ENCODE measurements at places on chromosomes 2 and 18.

GRCh38 chr2:16393500-16394071 lies 272.0 kb downstream of the CYRIA start:
- DNase-seq, result no peak

GRCh38 chr2:105125920-105126319 lies 88.1 kb downstream of the MRPS9 start:
- DNase-seq, result no peak

GRCh38 chr18:76420898-76421684 lies 74.0 kb downstream of the ZNF516 start:
- no peak for DNase-seq

- DNase-seq, result no peak
Measured at GRCh38 chr2:161245261-161245553, 63.0 kb upstream of the PSMD14 start.

GRCh38 chr2:3075991-3076340 lies 301.7 kb downstream of the EIPR1 start:
- no peak for DNase-seq

DNA sequence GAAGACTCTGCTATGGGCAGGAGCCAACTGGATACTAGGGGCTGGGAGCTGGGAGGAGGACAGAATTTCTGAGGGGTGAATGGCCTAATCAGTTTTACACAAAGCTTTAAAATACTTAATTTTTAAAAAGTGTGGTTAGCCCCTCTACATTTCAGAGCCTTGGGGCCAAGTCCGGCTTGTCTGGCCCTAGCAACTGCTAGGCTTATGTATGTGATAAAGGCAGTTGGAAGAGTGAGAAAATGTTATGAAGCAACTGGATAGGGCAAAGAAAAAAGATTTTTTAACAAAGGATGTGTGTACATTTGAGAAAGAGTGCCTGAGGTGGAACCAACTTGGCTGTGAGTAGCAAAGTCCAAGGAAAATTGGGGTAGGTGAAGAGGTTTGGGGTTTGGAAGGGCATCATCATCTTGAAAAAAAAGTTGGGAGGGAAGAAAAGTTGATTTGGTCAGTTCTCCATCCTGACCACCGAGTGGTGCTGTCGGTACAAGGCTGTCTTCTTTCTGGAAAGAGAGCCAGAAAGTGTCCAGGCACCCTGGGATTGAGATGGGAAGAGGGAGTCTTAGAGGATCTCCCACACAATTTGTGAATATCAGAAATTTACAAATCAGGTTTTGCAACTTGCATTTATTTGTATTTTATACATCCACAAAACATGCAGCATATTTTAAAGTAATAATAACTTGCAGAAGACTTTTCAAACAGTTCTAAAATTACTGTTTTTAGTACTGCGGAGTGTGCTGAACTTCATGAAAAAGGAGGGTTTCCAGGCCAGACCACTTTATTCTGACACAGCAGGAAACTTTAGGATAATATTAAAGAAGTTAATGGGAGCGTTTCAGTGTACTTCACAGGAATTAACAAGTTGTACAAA lies 10.5 kb upstream of the CDK15 start:
- no peak for DNase-seq

DNA sequence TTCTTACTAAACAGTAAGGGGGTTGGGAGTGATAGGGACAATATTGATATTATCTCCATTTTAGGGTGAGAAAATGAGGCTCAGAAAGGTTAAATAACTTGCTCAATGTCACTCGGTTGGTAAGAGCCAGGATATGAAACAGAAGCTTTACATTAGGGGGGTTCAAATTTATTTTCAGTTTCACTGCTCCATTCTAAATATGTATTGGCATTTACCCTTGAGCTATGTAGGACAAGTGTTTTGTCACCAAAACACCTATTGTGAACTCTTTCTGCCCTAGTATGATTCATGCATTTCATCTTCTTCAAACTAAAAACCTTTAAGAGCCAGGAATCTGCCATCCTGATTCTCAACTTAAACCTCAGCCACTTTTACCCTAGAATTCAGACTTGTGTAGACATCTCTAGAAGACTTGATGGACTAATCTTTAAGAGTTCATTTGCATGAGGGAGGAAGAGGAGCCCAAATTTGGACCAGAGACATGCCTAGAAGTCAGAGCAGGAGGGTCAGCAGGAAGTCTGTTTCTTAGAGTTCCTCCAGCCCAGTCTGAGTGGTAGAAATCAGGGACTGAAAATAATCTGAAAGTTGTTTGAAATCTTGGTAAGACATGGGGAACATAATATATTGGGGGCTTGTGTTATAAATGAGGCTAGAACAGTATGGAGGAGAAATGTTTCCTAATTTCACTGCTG lies 129.4 kb upstream of the ATP5MC3 start:
- no peak for DNase-seq

DNA sequence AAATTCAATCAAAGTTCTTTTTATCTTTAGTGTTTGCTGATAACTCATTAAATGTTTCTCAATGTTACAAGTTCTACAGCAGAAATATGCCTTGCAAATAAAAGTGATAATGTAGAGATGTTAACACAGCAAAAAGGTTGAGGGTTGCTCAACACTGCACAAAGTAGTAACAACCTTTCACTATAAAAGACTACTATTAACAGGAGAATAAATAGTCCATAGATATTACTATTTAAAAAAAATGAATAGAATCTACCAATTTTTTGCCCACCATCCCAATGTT lies 378.1 kb downstream of the RBM43 start:
- DNase-seq, result no peak

GRCh38 chr2:239324456-239324855 lies 76.4 kb downstream of the HDAC4 start:
- DNase-seq, result no peak

DNA sequence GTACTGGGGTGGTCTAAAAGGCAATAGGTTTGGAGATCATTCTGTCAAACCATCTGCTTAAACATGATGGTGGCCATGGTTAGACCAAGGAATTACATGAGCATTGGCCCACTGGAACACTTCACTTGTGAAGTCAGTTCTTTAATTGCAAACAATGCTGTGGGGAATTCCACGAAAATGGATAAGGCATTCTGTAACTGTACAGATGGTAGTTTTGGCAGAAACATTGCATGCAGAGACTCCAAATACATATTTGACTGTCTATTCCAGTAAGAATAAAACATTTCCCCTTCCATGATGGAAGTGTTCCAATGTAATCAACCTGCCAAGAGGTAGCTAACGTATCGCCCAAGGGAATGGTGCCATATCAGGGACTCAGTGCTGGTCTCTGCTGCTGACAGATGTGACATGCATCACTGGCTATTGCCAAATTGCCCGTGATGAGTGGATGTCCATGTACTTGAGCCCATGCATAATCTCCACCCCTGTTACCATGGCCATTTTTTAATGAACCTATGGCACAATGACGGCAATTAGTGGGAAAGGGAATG lies 417.9 kb downstream of the CDH7 start:
- DNase-seq, result no peak

DNA sequence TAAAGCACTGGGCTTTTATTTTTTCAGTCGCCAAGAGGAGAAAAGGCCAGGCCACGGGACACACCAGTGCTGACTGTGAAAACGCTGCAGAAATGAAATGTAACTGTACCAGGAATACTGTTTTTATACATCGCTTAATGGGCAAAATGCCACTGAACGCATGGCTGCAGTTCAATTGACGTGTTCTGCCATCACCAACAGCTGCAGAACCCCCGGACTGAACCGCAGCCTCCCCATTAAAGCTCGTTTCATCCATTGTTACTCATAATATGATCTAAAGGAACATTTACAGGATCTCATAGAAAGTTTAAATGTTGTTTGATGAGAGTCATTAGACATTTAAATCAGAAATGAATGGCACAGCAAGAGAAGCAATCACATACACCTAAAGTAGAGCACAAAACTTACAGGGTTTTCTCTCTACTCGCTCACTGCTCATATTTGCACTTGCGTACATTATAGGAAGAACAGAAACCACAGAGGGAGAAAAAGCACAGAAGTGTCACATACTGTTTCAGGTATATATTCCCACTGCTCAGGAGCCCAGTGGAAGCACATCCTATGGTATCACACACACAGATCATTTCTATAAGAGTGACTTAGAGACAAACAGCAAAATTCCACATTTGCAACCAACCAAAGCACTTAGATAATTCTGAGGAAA lies 35.3 kb downstream of the TCF4 start:
- no peak for DNase-seq

DNA sequence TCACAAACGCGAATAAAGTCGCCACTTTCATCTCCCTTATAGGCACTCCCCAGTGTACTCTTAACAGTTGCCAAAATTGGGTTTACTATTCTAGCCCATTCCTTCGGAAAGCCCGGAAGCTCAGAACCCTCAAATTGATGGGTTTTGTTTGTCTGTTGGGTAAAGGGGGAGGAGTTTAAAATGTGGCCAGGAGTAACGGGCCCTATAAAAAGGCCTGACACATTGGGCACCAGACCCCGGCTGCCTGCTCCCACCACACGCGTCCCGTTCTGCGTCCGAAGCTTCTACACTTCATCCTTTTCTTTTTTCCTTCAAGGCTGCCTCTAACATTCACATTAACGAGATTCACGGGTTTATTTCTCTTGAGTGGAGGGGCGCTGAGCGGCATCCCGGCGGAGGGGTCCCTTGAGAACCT lies 837 bp downstream of the NHEJ1 start:
- DNase-seq, result no peak

DNA sequence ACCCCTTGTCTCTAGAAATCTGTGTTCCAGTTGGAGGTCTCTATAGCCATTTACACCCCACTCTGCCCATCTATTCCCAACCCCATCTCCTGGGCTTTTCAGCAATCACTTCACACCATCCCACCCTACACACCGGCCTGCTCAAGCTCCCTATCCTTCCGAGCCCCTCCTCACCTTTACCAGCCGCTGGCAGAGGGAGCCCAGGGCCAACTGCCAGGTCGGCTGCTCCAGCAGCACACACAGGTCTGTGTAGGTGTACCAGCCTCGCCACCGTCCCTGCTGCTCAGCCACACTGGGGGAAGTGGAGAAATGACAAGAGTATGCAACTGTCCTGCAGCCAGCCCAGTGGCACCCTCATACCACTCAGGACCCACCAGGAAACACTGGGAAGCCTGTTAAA lies 3.3 kb upstream of the SLC23A3 start:
- DNase-seq, result no peak

DNA sequence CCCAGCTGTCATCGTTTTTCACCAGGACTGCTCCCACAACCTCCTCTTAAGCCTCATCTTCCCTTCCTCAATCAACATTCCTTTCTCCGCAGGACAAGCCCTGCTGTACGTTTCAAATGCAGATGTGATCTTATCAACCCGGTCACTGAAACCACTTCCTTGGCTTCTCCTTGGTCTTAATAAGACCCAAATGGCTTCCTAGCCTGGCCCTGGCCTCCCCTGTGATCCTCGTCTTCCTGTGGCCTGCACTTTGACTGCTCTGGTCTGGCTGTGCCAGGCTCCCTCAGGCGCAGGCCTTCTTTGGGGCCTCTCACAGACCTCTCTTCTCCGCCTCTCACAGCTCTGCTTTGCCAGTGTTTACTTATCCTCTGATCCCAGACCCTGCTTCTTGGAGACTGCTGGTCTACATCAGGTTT lies 4.7 kb upstream of the ADNP2 start:
- no peak for DNase-seq

- no peak for DNase-seq
Measured at GRCh38 chr2:12320027-12320734, 396.6 kb upstream of the TRIB2 start.

GRCh38 chr18:11274144-11274794 lies 124.9 kb upstream of the PIEZO2 start:
- DNase-seq, result no peak

DNA sequence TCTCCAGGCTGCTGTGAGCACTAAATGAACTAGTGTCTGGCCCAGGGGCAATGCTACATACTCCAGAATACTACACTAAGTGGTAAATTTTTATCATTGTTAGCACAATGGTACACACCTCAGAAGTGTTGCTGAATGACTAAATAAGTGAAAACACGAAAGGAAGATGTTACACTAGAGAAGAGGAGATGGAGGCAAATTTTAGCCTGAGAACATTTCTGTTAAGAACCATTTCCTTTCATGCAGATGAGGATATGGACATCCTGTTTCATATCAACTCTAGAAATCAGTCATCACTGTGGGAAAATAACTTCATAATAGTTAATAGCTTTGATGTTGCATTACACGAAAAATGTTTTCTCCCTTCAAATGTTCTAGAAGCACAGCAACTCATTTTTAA lies 117.6 kb upstream of the STK17B start:
- DNase-seq, result no peak

GRCh38 chr2:157825885-157826284 lies 50.2 kb downstream of the ACVR1 start:
- DNase-seq, result no peak

GRCh38 chr18:38367473-38367872 lies 801.9 kb upstream of the CELF4 start:
- no peak for DNase-seq

DNA sequence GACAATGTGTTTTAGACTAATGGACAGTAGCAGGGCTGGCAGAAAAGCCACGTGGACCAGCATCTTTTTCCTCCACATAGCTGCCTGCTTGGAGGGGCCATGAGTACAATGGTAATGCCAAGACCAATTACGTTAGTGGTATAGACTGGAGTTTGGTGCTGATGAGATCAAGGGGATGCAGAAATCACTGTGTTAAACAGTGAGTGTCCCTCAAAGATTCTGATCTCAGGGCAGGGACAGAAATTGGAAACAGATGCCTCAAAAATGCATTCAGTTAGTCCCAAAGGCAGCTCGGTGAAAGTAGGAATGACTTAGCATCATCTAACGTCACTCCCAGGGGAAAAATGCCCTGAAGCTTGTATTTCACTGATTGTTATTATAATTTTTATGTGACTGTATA lies 72.4 kb downstream of the SLC16A14 start:
- DNase-seq, result no peak

- DNase-seq, result no peak
Measured at GRCh38 chr2:239832490-239833268, 192.5 kb downstream of the NDUFA10 start.

DNA sequence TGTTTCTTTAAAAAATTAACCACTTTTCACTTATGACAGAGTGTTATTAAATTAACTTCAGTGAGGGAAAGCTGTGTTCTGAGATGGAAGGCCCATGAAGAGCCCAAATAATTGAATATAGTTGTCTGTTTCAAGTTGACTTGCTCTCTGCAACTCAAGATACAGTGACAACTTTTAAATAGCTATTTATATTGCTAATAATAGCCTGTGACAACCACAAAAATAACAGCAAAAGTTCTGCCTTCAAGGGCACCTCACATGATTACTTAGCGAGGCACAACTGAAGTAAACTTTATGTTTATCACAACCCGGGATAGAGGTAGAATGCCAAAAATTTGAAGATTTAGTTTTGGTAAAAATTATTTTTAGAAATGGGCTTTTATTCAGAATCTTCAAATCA lies 167.3 kb upstream of the SCN7A start:
- DNase-seq, result no peak

- no peak for DNase-seq
Measured at GRCh38 chr2:18467749-18468360, 92.6 kb downstream of the RDH14 start.
